ENCODE measurements at places on chromosomes 11 and 22.

- no peak for DNase-seq
Measured at GRCh38 chr11:129215506-129216245, 23.6 kb upstream of the ARHGAP32 start.

GRCh38 chr11:62370743-62371440 lies 33.6 kb downstream of the ASRGL1 start:
- no peak for DNase-seq

GRCh38 chr22:36986242-36986821 lies 32.9 kb downstream of the TST start:
- DNase-seq, result no peak

GRCh38 chr11:112631333-112631732 lies 329.9 kb upstream of the NCAM1 start:
- DNase-seq, result no peak

- DNase-seq, result no peak
Measured at GRCh38 chr11:33467966-33468365, 210.8 kb downstream of the HIPK3 start.

GRCh38 chr11:122765487-122766131 lies 72.7 kb upstream of the CRTAM start:
- peak; percentile 25 for DNase-seq

DNA sequence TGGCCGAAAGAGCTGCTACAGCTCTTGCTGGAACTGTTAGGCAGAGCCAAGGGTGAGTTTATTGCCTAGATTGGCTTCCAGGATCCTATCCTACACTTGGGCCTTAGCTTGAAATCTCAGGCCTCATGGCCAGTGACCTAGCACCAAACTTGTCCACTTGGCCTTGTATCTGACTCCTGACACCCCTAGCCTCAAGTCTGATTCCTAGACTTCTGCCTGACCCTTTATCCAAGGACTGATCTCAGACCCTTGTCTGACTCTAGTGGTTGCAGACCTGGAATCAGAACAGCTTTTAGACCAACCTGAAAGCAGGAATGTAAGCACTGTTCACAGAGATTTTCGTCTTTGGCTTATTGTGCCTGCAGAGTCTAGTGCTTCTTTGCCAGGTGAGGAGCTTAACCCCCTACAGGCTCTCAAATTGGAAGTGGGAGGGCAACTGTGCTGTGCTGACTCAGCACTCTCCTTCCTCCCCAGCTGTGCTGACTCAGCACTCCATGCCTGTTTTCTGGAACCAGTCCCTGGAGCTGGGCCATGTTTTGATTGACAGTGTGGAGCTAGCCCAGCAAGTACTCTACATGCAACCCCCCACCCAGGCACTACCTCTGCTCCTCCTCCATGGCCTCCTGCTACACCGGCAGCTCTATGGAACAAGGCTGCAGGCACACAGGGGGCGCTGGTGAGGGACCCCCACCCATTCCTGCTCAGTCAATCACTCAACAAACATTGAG lies 35.1 kb downstream of the RRP8 start:
- no peak for DNase-seq

GRCh38 chr11:35891096-35891495 lies 52.8 kb upstream of the LDLRAD3 start:
- DNase-seq, result no peak

GRCh38 chr11:105181100-105181499 lies 41.5 kb upstream of the CARD18 start:
- no peak for DNase-seq

DNA sequence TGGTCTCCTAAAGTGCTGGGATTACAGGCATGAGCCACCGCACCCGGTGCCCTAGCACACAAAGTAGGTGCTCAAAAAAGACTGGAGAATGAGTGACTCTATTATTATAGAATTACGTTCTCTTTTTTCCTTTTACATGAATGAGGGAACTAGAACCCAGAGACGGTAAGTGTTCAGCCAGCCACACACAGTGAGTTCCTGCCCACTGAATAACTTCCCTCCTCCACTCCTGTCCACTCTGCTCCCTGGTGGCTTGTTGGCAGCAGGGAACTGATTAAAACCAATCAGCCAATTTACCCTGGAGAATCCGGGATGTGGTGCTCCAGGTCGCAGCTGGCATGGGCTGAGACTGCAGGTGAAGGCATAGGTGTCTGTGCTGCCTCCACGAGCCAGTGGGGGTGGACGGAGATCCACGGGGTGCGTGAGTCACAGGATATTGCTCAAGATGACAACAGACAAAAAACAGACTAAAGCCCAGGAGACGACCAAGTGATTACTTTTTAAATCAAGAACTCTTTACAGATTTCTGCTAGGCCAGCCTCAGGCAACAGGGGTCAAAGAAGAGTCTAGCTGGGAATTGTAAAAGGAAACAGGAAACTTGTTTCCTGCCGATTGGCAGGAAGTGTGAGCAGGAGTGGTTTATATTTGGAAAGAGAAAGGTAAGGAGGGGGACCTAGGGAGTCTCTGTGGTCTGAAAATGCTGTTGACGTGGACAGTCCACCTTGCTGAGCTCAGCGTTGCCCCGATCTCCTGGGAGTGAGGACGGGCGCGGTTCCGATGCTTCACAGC lies 95.2 kb upstream of the TP53I11 start:
- DNase-seq, result peak; percentile 27

GRCh38 chr11:10414659-10415058 lies 40.4 kb upstream of the AMPD3 start:
- DNase-seq, result no peak

DNA sequence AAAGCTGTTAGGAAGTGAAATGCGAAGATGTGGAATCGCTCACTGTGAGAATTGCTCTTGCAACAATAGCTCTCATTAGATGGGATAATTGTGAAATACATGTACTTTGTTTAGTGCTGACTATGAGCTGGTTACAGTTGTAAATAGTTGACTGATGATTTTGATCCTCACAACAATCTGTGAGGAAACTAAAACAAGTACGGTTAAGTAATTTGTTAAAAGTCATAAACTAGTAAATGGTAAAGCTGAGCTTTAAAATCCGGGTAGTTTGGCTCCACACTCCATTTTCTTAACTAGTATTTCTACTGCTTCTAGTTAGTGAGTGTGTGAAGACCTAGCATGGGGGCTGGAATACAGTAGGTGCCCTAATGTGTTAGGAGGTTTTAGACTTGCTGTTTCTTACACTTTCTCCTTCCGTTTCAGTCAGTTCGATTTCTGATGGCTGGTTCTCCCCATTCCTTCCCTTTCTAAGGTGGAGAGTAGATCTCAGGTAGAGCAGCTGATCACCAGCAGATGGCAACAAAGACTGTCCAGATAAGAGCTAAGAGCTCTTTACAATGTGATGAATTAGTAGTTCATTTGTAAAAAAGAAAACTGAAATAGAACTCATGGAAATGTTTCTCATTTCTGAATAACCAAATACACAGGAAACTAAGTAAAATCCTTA lies 16.3 kb upstream of the CYP2R1 start:
- DNase-seq, result no peak

DNA sequence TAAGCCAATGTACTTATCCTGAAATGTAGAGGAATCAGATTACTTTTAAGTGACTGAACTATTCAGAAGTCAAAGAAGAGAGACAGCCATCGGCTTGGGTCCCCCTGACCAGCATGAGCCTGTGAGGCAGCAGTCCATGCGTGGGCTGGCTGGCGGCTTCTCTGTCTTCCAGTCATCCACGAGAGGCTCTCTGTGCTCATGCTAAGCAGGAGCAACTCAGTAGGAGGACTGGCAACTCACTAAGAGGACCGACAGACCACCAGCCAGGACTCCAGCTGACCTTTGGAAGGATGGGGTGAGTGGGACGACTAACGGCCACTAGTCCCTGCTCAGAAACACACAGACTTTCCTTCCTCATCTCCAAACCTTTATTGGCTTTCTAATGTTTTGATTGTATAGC lies 43.6 kb downstream of the ARFGAP3 start:
- DNase-seq, result no peak

GRCh38 chr11:82246926-82247325 lies 486.7 kb downstream of the FAM181B start:
- DNase-seq, result no peak

DNA sequence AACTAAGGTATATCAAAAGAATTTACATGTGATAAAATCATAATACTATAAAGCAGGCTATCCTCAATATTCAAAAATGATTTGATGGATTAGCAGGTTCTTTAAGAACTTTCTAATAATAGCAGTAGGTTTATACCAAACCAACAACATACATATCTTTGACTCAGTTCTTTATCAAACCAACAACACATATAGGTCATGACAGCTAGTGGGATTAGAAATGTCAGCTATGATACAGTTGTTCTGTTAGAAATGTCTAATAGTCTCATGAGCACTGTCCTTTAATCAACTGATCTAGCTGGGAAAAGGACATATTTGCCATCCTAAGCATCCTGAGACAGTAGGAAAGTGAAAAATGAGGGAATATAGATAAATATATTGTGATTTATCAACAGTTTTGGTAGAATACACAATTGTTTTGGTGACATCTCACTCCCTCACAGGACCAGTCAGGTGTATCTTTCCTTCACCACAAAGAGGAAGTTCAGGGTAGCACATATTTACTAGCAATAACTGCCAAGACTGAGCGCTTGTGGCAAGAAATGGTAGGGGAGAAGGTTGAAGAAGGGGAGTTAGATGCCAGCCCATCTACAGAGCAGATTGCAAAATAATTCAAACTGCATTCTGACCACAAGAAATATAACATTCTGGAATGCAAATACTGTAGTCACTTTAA lies 90.8 kb upstream of the APOA1 start:
- no peak for DNase-seq

GRCh38 chr11:126115816-126116331 lies 53.2 kb upstream of the CDON start:
- DNase-seq, result peak; percentile 57

- DNase-seq, result no peak
Measured at GRCh38 chr11:36214480-36214879, 74.7 kb downstream of the COMMD9 start.

- no peak for DNase-seq
Measured at GRCh38 chr11:74980634-74981033, 8.1 kb upstream of the NEU3 start.

GRCh38 chr22:30265823-30266444 lies 717 bp downstream of the OSM start:
- no peak for DNase-seq

- no peak for DNase-seq
Measured at GRCh38 chr22:29733362-29734201, 13.8 kb downstream of the CABP7 start.

DNA sequence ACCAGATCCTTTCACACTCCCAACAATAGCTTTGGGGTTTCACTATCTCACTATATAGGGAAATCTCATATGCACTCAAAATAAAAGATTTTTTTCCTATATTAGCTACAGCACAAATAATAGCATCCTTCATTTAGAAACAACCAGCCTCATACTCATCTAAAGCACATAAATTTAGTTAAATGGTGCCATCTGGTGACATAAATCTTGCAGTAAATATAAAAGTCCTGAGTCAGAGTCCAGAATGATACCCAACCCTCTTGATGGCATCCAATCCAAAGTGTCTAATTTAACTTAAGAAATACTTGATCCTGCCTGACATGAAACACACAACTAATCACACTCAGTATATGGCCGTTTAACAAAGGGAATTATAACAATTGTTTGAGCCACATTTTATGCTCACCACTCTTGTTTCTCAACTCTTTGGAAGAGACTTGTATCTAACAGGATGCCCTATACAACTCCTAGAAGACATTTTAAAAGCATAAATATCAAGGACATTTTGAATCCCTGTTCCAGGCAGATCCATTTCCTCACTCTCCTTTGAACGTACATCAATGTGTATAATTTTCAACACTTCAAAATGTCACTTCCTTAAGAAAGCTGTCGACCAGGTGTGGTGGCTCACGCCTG lies 36.2 kb downstream of the DLG2 start:
- no peak for DNase-seq

GRCh38 chr22:44917372-44918165 lies 92.2 kb downstream of the PHF21B start:
- no peak for DNase-seq

DNA sequence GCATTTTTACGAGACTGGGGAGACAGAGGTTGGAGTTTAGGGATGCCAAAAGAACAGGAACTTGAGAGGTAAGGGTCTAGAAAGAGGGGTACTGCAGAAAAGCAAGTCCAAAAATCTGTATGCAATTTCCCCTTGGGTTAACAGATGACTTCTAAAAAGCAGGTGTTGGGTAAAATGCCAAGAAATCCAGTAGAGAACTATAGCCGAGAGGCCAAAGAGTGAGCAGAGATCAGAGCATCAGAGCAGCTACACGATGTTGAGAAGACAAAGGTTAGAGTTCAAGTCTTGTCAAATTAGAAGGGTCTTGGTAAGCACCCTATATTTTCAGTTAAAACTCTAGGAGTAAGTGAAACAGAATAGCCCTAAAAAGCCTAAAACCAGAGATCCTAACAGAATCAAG lies 145.2 kb downstream of the FCHSD2 start:
- DNase-seq, result no peak

DNA sequence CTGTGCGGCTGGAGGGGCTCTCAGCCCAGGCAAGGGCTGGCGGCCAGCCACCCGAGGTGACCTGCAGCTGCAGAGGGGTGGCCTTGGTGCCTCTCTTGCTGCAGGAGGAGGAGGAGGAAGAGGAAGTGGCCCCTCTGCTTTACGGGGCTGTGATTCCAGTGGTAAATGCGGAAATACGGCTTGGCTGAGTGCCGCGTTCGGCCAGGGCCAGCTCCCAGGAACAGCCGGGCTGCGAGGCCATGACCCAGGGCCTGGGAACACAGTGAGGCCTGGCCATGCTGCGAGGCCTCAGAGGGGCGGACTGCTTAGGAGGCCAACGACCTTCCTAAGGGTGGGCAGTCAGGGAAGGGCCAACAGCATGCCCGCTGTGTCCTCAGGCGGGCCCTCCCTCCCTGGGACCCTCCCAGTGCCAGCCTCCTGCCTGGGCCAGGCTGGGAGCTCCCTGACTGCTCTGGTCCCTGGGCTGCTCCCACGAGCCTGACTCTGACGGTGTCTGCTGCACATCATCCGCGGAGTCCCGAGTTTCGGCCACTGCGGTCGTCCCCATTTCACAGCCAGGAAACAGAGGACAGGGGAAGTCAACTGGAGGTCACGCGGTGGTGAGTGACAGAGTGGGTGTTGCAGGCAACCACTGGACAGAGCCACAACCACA lies 20.8 kb upstream of the PPARA start:
- DNase-seq, result no peak

DNA sequence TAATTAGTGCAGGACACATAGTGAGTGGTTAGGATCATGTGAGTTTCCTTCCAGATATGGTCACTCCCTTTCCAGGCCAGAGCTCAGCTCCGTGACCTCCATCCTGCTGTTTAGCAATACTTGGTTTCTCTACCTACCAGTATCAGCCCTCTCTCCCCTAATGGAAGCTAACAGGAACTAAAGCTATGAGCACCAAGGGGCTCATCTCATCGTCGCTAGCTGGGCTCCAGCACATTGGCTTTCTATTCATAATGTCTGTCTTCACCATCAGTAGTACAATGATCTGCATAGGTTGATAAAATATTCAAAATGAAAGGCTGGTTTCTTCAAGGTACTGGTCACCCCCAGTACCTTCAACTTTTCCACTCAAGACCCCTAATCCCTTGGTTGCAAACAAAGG lies 2.4 kb upstream of the GALNT18 start:
- no peak for DNase-seq

- DNase-seq, result no peak
Measured at GRCh38 chr11:12083380-12083779, 27.0 kb upstream of the MICAL2 start.
